ENCODE measurements at places on chromosomes 1 and 21. TPM values are rescaled to one million over a fixed set of nuclear protein-coding genes. Genes with fewer than 3 reads are reported as not detected.

DNA sequence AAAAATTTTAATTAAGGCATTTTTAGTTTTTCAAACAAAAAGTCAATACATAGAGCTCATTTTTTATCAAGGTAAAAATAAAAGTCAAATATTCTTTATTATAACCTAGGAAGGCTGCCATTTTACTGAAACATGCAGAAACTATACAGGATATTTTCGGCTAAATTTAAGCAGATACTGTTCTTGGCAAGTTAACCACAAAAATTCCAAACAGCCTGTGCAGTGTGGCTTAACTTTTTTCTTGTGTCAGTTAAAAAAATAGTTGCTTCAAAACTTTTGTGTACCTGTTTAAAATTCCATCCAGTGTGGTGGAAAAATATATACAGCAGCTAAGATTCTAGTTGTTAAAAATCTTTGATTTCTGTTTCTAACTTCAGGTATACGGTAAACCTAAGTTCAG is 135.0 kb downstream of the ATP5PO start:
- DNase-seq, result no peak

DNA sequence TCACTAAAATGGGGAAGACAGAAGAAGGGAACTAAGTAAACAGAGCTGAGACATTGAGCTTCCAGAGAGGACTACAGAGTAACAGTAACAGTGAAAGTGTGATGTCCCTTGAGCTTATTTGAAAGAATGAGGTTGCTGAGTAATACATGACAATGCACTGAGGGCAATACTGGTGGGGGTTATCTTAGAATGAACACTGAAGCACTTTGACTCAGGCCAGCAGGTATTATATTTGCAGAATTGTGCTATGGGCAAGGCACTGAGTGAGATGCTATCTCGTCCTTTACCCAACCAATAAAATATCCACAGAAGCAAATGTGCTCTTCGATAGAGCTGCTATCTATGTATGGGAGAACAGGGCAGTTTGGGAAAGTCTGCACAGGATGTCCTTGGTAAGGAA is 133.2 kb downstream of the DISP1 start:
- no peak for DNase-seq

- no peak for DNase-seq
These were observed 62.5 kb downstream of the KIAA0040 start for GRCh38 chr1:175129997-175130648.

GRCh38 chr1:203526572-203526971 is 32.6 kb downstream of the OPTC start:
- no peak for DNase-seq

- DNase-seq, result no peak
These were observed 19.0 kb downstream of the CFAP74 start for GRCh38 chr1:1984560-1985070.

DNA sequence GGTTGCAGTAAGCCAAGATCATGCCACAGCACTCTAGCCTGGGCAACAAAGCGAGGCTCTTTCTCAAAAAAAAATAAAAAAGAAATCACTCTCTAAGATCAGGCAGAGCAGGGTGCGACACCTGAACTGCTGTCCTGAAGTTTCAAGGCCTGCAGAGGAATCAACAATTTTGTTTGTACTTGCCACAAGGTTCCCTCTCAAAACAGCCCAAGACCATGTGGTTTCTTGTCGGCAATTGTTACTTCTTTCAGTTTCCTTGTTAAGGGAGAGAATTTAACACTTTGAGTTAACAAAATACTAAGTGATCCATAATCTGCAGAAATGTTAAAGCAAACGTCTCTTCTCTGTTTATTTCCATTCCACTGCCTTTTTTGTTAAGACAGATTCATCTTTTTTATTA is 36.5 kb downstream of the MACO1 start:
- no peak for DNase-seq

- DNase-seq, result no peak
These were observed 78.3 kb downstream of the UCHL5 start for GRCh38 chr1:192980856-192981255.

GRCh38 chr1:48920851-48921250 is 144.2 kb upstream of the BEND5 start:
- no peak for DNase-seq

DNA sequence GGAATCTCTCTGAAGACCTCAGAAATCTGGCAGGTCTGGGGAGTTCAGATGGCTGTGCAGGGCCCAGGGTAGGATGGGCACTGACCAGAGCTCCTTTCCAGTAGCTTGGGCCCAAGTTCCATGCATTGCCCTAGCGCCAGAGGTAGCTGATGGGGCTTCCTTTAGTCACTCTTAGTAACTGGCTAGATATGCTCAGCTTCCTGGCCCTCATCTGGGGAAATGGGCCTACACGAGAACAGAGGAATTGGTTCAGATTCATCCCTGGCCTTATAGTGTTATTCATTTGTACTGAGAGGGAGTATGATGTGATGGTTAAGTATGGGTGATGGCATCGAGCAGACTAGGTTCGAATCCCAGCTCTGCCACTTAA is 15.5 kb upstream of the PSMB2 start:
- no peak for DNase-seq

- no peak for DNase-seq
These were observed 129.5 kb downstream of the TENT5C start for GRCh38 chr1:117735045-117735992.

GRCh38 chr1:162035241-162035640 is 11.6 kb upstream of the OLFML2B start:
- no peak for DNase-seq

GRCh38 chr1:170461291-170461747 is 70.6 kb upstream of the GORAB start:
- DNase-seq, result no peak

DNA sequence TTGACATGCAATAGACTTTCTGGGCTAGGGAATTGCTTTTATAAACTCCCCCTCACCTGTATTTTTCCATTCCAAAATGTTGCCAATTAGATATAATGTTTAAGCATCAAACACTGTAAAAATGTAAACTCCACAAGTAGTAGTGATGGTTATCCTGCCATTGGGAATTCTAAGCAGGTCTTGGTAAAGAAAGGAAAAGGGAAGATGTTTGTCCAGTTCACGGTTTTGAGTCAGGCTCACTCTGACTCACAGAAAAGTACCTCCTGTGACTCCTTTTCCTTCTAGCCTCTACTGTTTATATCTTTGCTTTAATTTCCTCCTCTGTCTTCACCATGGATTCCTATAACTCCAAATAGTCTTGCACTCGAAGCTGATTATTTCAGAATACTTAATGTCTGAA is 19.0 kb upstream of the PTPN14 start:
- no peak for DNase-seq

DNA sequence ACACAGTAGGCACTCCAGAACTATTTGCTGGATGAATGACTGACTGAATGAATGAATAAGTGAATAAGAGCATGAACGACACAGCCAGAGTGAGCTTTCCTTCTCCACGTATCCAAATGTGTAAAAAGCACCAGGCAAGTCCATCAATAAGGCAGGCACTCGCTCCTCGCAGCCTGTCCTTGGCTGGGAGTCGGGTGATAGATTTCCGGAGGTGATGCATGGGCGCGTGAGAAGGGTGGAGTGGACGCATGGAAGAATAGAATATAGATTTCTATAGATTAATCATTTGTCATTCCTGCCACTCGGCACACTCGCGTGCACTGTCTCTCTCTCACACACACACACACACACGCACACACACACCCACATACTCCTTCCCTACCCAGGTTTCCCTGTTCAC is 164.3 kb upstream of the ZC3H12A start:
- no peak for DNase-seq

DNA sequence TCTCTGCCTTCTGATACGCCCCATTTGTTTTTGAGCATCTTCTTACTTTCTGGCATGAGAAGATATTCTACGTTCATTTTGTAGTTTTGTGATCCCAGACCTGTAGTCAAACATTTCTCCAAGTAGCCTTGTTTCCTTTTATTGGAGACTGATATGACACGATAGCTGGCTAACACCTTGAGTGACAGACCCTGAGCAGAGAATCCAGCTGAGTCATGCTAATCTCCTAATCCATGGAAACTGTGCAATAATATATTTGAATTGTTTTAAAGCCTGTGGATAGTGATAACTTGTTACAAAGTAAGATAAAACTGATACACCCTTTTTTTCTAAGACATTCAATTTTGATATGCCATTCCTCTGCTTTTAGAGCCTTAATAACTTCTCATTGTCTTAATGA is 1.2 kb upstream of the IFI44L start:
- no peak for DNase-seq

DNA sequence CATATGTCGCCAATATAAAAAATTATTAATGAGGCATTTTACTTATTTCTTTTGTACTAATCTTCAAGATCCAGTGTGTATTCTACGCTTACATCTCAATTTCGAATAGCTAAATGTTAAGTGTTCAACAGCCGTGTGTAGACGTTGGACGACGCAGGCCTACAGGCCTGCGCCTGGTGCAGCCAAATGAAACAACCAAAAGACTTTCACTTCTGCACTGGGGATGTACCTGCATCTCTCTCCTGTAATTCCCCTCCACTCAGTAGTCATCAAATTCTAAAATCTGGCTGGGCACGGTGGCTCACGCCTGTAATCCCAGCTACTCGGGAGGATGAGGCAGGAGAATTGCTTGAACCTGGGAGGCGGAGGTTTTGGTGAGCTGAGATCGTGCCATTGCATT is 76.8 kb upstream of the HNRNPU start:
- no peak for DNase-seq

- DNase-seq, result no peak
These were observed 114.6 kb downstream of the KAZN start for GRCh38 chr1:14713077-14713476.

DNA sequence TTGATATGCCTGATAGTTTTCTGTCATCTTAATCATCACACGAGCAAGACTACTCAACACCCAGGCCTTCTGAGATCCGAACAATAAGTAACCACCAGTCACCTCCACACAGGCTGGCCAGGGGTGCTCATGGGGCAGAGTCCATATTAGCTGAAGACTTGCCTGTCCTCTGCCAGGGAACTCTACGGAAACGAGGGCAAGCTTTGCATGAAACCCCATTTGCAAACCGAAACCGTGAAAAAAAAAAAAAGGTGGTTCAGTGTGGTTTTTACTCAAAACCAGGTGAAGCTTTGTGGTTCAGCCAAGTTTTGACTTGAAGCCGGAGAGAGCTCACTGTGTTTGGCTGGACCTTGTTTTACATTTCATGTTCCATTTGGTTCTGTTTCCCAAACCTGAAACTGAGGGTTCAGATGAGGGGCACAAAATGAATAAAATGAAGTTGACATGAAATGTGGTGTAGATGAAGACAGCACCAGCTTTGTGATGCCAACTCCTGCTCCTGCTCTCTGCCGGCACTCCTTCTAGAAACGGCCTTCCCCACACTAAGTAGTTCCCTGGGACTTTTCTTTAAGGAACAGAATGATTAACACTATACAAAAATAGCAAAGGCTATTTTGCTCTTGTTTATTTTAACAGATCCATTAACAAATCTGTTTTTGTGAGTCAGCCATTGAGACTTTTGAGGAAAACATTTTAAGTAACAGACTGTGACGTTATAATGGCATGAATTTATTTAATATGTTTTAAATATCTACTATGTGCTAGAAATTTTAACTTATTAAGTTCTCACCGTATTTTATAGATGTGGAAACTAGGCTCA is 74.7 kb downstream of the RUNX1 start:
- DNase-seq, result no peak

GRCh38 chr1:162605225-162605927 is 26.9 kb upstream of the DDR2 start:
- DNase-seq, result no peak

- DNase-seq, result no peak
These were observed 4.6 kb upstream of the CLCA2 start for GRCh38 chr1:86419277-86419903.

GRCh38 chr1:31467005-31467674 is 54.1 kb downstream of the SERINC2 start:
- DNase-seq, result no peak

GRCh38 chr1:218848009-218848408 is 325.7 kb upstream of the LYPLAL1 start:
- DNase-seq, result no peak

DNA sequence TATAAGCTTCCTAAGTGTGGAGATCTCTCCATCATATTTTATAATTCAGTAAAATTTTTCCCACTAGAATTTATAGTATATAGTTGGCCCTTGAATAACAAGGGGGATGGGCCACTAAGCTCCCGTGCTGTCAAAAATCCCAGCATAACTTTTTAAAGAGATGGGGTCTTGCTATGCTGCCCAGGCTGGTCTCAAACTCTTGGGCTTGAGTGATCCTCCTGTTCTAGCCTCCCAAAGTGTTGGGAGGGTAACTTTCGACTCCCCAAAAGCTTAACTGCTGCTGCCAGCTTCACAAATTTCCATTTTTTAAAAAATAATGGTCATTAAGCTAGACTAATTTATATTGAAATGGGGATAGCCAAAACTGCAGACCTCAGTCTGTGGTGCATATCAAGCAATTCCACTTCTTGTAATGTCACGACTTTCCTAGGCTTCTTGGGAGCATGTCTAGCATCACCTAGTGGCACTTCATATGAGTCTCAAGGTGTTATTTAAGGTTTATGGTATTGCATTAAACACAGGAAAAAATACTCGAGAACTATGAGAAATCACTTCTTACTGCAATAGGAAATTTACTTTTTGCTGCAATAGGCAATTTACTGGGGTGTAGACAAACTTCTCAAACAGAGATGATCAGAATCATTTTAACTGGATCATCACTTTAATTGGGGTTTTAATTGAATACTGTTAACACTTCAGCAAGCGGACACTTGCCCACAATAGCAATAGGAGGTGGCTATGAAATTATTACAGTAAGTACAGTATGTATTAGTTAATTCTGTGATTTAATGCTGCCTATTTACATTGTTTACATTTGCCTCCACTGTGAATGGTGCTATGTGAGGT is 19.3 kb upstream of the ACTA1 start:
- DNase-seq, result no peak

UROD gene
- total RNA-seq, result 65.6 TPM

C1orf21 gene
- 43.0 TPM for total RNA-seq

BEND5 gene
- total RNA-seq, result 0.47 TPM

THEM5 gene
- not detected for total RNA-seq

B4GALT2 gene
- total RNA-seq, result 32.7 TPM

CELA3B gene
- not detected for total RNA-seq

CFAP107 gene
- not detected for total RNA-seq

PRAMEF18 gene
- not detected for total RNA-seq

COL24A1 gene
- total RNA-seq, result 0.79 TPM

AMY1B gene
- not detected for total RNA-seq

OLIG1 gene
- not detected for total RNA-seq

TLR5 gene
- 10.0 TPM for total RNA-seq

LRRC42 gene
- 18.1 TPM for total RNA-seq
